Ammon's horn (tissue), 1 donor: ENCODE measurements at places on chromosomes 5 and 9.
A peak's percentile ranks its signal among the peaks of the same experiment; 100 is the strongest.

- DNase-seq: no peak
Observed at GRCh38 chr9:93380410-93381060, 71.0 kb upstream of the FAM120A start.

GRCh38 chr5:65084795-65085515, 316.2 kb downstream of the CWC27 start:
- DNase-seq: no peak

DNA sequence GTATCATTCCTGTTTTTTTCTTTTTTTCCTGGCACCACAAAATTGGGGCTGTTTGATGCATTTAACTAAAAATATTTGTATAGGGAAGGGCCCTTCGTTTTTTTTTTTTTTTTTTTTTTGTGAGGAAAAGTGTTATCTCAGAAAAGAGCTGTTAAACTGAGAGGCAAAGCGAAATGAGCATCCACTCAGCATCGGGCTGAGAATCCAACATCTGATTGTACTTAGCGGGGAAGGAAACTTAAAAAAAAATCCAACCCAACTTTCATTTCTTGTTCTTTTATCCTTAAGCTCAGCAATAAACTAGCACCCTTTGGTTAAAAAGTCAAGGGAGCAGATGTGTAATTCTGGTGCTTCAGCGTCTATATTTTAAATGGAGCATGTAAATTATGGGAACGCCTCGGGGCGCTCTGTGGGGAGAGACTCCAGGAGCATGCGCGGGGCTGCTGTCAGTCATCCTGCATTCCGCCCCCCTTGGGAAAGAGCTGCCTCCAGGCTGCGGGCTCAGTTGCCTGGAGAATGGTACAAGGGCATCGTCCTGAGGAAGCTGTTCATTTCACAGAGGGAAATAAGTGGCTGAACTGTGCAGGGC, 33.3 kb downstream of the DMRT2 start:
- peak; percentile 88 for DNase-seq

GRCh38 chr9:33850677-33851076, 33.7 kb downstream of the UBE2R2 start:
- DNase-seq: no peak

- DNase-seq: no peak
Observed at GRCh38 chr9:99403371-99403770, 181.3 kb downstream of the SEC61B start.

- no peak for DNase-seq
Observed at GRCh38 chr9:8254541-8254940, 455.0 kb upstream of the DMAC1 start.

DNA sequence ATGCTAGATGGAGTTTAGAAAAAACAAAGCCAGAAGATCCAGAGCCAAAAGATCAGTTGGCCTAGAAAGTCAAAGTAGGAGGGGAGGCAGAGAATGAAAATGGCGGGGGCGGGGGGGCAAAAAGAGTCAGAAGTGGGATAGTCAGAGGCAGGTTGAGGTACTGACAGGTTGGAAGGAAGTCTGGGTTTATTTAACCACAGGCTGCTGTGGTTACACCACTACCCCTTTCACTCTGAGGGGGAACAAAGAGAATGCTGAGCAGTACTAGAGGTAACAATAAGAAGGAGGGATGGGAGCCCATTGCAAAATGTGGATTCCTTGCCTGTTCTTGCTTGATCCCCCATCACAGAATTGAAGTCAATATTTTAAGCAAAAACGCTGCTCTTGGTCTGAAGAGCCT, 111.8 kb downstream of the CAVIN4 start:
- DNase-seq: no peak

- DNase-seq: no peak
Observed at GRCh38 chr5:884345-885126, 8.1 kb downstream of the BRD9 start.

GRCh38 chr5:1483064-1483463, 37.8 kb upstream of the SLC6A3 start:
- no peak for DNase-seq

- no peak for DNase-seq
Observed at GRCh38 chr9:38109601-38110000, 40.6 kb upstream of the SHB start.

- no peak for DNase-seq
Observed at GRCh38 chr9:134056483-134057306, 11.1 kb downstream of the BRD3 start.

GRCh38 chr5:138611678-138612218, 36.5 kb upstream of the HSPA9 start:
- no peak for DNase-seq

GRCh38 chr5:145495741-145496140, 339.4 kb downstream of the PRELID2 start:
- DNase-seq: no peak

DNA sequence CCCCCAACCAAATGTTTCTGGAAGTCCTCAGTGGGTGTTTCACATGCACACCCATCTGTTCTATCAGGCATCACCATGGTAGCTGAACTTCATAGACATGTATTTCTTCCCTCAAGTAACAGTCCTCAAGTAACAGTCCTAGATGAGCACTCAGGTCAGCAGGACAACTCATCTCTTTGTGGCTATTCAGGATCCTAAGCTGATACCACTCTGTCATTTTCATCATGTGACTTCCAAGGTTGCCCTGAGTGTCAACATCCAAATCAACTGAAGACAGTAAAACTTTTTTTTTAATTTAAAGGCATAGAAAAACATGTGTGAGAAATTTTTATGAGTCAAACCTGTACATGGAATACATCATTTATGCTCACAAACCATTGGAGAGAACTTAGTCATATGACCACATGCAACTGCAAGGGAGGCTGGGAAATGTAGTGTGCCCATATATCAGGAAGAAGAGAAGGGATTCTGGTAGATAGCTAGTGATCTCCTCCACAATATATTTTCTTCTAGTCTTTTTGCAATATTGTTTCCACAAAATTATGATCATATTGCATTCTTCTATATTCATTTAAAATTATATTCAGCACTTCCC, 64.2 kb upstream of the FST start:
- peak; percentile 45 for DNase-seq

DNA sequence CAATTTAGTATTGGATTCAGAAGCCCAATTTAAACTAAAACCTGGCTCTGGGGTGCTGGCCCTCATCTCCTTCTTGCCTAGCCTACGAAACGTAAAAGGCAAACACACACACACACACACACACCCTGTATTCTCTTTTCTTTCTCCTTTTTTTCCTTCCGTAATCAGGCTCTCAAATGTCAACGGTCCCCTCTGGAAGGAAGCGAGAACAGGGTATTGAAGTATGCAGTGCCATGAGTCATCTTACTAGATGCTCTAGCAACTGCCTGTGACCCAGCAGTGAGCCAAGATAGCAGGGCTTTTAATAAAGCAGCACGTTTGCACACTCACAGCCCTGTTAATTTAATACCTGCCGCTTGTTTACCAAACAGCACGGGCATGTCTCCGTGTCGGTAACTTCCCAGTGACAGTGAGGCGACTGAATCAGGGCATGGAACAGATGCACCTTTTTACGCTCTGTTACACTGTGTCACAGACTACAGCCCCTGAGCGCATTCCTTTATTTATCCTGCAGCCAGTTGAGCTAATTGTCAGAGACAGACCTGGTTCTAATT, 243.8 kb downstream of the BNC2 start:
- peak; percentile 13 for DNase-seq

DNA sequence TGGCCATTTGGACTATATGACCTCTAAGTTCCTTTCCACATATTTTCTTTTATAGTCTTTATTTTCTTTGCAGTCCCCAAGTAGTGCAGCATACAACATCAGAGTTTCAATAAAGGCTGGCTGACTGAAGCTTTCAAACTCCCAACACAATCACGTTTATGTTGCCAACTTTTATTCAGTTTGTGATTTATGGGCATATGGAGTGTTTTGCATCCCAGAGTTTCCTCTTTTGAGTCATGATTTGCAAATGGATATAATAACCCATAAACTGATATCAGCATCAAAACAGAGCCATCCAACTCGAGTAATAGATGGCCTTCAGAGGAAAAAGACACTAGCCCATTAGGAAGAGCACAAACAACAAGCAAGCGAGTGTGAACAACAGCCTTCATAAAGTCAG, 414.0 kb downstream of the ELAVL2 start:
- no peak for DNase-seq

DNA sequence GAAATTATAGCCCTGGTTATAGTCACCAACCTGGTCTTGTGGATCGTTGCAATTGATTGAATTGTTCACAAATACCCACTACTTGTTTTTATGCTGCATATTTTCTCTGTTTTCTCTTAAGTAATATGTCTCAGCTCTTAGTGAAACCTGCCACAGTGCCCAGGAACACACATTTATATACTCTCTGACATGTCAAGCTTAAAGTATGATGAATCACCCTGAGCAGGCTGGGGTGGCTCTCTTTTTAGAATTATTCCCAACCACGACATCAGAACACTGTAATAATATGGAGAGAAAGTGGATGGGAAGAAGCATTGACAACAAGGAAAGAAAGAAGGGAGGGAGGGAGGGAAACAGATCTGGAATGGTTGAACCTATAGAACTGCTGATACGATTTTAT, 72.8 kb upstream of the ZNF608 start:
- no peak for DNase-seq

- peak; percentile 79 for DNase-seq
Observed at GRCh38 chr9:131253891-131254491, 22.3 kb downstream of the FAM78A start.

GRCh38 chr5:168434001-168434400, 52.3 kb upstream of the RARS1 start:
- DNase-seq: peak; percentile 82

DNA sequence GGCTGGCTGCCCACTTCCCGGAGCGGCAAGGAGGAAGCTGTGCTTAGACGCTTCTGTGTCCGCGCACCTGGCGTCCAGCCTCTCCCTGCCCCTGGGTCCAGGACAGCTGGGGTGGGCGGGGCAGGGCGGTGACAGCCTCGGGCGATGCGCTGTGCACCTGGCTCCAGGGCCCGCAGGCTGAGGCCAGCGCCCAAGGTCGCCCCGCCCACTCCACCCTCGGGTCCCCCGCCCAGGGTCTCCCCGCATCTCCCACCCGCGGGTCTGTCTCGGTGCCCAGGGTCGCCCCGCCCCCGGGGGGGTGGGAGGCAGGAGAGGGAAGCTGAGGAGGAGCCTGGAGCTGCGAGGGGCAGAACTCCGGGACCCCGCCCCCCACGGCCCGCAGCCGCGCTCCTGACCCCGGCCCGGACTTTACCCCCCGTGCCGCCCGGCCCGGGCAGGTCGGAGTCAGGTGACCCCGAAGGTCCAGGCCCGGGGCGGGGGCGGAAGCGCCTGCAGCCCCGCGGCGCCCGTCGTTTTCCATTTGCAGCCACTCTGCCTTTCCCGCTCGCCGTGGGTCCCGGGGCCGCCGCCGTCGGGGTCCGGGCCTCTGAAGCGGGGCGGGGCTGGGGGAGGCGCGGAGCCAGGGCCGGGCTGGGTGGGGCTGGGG, at the start of gene ENTPD8:
ENTPD8 (minus strand) TSS at position 69 of the 646 bp plus-strand sequence. CDS start 3,072 bp downstream, outside the sequence.
- DNase-seq: no peak

DNA sequence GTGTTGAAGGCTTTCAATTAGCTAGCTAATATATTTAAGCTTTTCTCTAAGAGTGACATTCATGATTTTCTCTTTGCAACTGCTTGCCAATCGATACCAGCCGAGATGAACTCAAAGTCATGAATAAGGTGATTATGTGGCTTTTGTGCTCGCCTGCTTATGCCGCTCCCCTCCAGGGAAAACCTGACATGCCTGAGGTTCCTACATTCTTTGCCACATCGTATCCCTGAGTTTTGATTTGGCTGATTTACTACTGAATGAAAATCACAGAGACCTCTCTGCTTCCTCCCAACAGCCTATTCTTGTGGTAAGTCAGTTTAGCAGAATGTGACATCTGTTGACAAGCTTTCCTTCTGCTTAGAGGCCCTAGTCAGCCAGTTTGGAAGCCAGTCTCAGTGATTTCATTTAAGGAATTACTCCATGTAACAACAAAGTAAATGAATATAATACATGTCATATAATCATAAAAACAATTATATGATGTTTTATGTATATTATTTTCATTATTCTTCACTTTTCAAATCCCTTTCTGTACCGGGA, 513.4 kb downstream of the CSNK1G3 start:
- peak; percentile 40 for DNase-seq

- no peak for DNase-seq
Observed at GRCh38 chr9:133552236-133552635, 17.7 kb downstream of the ADAMTSL2 start.

- DNase-seq: no peak
Observed at GRCh38 chr5:139849942-139850341, 54.3 kb downstream of the PSD2 start.

DNA sequence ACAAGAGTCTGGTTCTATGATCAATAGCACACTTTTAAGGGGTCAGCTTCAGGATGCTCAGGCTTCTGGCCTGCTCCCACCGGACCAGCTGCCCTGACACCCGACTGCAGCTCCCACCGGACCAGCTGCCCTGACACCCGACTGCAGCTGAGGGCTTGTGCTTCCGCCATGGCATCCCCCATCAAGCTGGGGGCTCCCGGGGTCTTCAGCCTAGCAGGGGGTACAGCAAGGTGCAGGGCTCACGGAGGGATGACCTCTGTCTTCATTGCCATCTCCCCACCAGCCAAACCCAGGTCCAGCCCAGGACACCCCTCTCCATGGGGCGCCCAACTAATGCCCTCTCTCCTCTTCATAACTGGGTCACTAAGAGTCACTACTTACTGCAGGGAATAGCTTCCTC, 1.9 kb downstream of the FLT4 start:
- no peak for DNase-seq

GRCh38 chr5:171661143-171661542, 124.5 kb upstream of the SMIM23 start:
- no peak for DNase-seq

GRCh38 chr5:130066644-130067043, 162.4 kb downstream of the CHSY3 start:
- DNase-seq: no peak

GRCh38 chr9:14891332-14891731, 18.9 kb downstream of the FREM1 start:
- no peak for DNase-seq

- no peak for DNase-seq
Observed at GRCh38 chr9:128193469-128194096, 2.2 kb upstream of the CIZ1 start.

DNA sequence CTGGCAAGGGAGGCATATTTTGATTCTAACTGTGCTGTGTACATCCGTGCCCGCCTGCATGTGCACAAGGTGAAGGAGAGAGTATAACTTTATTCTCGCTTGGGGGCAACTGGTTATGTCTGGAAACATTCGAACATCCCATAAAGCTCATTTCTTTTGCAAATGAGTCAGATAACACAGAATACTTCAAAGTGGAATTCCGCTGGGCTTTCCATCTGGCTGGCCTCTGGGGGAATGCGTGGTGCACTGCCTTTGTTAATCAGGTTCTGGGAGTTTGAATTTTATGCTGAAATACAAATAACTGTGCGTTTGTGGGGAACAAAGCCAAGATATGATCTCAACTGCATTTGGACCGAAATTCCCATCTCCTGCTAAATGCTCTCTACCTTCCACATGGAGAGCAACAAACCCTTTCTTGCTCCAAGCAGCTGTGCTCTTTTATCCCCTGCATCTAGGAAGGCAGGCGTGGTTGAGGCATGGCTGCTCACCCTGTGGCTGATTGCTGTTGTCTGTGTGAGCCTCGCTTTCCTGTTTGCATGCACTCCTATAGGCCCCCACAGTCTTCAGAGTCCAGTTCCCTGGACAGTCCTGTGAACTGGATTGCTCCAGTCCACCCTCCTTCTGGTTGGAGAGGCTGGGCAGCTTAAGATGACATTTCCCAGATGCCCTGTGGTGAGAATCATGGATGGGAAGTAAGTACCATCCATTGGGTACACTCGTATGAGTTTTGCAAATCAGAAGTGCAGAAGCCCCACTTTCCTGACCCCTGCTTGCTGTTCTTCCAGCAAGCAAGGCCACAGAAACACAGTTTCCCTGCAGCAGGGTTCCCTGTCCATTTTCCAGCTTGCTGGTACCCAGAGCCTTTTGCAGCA, 82.9 kb upstream of the ALDH1B1 start:
- peak; percentile 28 for DNase-seq
